ENCODE measurements at places on chromosomes 4 and X. TPM values are rescaled to one million over a fixed set of nuclear protein-coding genes. Genes with fewer than 3 reads are reported as not detected.

- no peak for DNase-seq
Observed at GRCh38 chr4:118941149-118941548, 52.5 kb downstream of the SYNPO2 start.

- DNase-seq, result no peak
Observed at GRCh38 chr4:169115897-169116254, 105.8 kb upstream of the CBR4 start.

CDKL2 gene
- 0.14 TPM for total RNA-seq

- DNase-seq, result no peak
Observed at GRCh38 chr4:74098427-74098994, 484 bp downstream of the CXCL2 start.

DNA sequence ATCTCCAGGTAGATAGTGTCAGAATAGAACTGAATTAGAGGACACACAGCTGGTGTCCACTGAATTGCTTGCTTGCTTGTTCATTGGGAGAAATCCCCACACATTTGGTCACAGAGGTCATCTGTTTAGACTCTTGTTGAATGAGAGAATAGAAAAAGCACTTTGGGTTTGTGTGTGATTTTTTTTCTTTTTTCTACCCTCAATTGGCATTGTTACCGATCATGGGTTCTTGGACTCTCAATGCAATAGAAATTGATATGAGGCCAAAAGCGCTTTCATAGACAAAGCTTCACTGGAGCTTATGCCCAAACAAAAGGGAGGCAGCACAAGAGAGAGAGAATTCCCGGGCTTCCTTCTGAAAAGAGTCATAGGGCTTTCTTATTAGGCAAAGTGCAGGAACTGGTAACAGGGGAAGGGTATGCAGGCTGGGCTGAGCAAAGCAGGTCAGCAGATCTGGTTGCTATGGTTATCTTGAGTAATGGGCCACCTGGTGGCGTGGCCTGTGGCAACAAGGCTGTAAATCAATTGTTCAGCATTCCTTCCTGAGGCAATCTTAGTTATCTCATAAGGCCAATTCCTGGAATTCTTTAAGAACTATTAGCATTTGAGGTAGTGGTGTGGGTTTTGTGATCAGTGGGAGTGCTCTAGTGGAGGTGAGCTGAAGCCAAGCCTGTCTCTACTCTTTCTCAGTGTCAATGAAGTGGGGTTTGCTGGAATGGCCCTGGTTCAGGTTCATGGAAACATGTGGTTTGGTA, 5.3 kb upstream of the GPR82 start:
- DNase-seq, result no peak

DNA sequence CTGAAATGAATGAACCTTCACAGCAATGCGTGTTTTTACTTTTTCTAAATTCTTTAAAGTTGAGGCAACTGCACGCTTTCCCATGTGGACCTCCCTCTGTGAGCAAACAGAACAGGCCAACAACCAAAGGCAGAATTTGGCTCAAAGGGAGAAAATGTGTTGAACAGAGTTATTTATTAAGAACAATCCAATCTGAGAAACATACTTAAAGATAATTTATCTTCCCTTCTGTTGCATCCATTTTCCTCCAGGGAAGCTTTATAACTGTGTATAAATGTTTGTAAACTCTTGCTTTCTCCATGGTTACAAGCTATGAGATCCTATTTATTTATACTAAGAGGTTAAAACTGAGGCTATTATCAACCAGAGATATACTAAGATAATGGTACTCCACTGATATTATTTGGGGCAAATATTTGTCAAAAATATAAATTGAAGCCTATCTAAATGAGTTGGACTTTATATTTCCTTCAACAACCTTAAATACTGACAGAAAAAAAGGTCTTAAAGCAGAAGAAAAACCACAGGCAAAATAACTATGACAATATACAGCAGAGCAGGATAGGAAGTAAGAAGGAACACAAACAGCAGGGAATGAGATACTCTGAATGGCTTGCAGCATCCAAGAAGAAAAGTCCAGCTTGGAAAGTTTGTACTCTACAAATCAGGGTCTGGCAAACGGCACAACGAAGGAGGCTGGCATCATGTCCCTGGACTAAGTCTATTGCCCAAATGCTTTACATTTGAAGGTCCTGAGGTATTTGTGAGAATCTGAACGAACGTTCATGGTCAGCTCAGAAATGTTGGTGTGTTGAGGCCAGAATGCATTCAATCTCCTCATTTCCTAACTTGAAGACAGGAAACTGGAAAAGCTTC, 663.2 kb upstream of the INTU start:
- no peak for DNase-seq

GRCh38 chrX:136304493-136304892, 3.7 kb downstream of the ADGRG4 start:
- no peak for DNase-seq

MAOA gene
- total RNA-seq, result 0.99 TPM

DNA sequence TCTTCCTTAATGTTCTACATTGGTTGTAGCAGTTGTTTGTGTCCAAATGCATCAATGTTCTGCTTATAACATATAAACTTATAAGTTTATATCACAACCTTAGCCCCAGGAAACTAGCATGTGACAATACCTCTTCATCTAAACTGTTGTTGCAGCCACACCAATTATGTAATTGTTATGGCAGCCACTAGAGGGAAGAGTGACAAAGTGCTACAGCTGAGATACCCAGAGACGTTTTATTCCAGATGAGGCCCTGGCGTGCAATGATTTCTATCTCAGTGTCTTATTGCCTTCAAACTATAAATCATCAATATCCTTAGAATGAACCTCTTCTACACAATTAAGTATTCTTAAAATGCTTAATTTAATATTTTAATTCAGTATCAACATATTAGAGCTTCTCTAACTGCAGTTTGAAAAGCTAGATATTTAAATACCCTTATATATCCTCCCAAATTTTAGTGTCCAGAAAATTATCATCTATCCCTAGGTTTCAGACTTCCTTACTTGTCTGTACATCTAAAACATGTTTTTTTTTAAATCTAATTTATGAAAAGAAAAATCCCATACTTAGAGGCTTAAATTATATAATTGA, 171.6 kb downstream of the PCDH10 start:
- DNase-seq, result no peak

DNA sequence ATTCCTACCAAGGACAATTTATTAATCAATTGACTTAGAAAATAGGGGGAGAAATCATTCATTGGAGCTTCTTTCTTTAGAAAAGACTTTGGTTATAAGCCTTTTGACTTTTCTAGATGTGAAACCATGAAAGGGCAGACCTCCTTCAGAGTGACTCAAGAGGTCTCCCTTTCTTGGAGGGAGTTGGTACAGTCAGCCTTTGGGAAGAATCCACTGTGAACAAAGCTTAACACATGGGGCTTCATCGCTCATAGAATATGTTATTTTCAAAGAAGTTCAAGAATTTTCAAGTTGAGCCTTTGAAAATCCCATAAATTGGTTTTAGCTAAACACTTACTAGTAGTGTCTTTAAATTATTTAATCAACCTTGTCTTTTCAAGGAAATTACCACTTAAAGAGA, 28.0 kb downstream of the RIPPLY1 start:
- DNase-seq, result no peak
